CD4-positive, alpha-beta T cell treated with Interleukin-17A for 4 hours (primary cell): ENCODE measurements at places on chromosomes 12 and 14.

DNA sequence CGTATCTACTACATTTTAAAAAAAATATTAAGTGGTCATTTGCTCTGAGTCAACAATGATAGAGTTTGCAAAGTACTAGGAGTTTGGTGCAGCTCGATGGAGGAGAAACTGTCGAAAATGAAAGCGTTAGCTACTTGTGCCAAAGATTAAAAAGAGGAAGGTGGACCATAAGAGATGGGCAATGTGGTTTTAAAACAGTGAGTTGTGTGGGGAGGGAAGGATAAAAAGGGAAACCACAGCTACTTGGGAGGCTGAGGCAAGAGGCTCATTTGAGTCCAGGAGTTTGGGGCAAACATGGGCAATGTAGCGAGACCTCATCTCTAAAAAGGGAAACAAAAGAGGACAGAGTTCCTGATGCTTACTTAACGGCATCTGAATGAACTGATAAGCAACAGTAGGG is 18.2 kb upstream of the STRAP start:
- DNase-seq = no peak

DNA sequence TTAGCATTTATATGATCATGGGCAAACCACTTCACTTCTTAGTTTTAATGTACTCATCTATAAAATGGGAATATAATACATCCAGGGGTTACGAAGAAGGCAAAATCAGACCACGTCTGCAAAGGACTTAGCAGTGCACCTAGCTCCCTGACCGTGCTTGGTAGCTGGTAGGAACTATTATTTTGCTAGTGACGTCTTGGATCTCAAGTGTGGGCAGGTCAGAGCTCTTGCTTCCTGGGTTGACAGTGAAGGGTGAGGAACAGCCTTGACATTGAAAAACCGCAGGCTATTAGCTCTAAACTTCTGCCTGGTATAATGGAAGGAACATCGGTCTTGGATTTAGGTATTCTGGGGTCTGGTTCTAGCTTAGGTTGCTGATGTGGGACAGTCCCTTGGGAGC is 89.3 kb upstream of the MED13L start:
- DNase-seq = no peak

GRCh38 chr14:93928184-93929047 is 1.3 kb downstream of the FAM181A start:
- no peak for DNase-seq

DNA sequence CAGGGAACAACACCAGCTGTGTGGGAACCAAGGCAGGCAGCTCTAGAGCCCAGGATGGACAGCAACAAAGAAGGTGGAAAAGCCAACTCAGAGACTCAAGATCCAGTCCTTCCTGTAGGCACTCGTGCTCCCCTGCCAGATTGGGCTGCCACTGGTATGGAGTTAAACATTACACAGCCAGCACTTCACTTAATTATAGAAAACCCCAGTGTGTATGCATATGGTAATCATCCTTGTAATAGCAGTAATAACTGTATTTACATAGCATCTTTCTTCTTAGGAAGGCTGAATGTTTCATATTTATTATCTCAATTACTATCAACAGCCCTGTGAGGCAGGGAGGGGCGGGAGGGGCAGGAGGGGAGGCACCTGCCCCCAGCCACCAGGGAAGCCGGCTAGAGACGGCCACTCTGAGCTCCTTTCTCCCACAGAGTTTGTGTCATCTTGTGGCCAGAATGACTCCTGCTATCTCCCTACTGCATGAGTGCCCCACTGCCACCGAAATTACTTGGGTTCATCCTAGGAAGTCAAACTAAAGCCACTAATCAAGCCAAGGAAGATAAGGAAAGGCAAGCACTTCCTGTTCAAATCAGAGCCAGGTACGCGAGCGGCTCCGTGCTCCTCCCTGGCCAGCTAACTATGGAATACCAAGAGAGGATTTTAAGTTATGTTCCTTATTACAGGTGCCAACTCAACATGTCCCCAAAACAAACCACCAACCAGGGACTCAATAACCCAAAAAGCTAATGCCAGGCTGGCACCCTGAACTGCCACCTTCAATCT is 15.7 kb upstream of the RAB35 start:
- no peak for DNase-seq

DNA sequence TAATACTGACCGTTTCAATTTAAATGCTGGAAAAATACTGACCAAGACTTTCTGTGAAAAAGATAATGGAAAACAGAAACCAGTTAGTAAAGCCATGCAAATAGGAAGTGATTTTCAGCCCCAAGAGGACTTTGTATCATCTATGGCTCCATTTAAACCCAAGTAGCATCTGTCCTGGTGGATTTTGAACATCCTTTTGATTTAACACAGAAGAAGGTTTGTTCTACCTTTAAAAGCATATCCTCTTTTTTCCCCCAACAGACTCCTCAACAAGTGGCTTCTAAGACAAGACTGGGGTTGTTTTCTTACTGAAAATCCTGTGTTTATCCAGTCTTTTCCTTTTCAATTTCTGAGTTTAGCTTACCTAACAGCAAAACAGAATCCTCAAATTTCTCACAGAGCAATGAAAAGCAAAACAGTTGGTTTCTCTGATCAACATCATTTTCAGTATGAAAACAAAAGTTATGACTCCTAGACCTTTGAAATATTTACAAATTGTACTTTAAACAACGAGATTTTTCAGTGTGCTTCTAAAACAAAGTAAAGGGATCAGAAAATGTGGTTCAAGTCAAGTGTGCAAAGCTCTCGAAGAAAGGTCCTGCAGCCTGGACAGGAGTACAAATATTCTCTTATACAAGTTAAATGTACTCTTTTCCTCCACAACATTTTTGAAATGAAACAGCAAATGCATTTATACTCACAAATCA is 2.9 kb downstream of the PHLDA1 start:
- DNase-seq = no peak

DNA sequence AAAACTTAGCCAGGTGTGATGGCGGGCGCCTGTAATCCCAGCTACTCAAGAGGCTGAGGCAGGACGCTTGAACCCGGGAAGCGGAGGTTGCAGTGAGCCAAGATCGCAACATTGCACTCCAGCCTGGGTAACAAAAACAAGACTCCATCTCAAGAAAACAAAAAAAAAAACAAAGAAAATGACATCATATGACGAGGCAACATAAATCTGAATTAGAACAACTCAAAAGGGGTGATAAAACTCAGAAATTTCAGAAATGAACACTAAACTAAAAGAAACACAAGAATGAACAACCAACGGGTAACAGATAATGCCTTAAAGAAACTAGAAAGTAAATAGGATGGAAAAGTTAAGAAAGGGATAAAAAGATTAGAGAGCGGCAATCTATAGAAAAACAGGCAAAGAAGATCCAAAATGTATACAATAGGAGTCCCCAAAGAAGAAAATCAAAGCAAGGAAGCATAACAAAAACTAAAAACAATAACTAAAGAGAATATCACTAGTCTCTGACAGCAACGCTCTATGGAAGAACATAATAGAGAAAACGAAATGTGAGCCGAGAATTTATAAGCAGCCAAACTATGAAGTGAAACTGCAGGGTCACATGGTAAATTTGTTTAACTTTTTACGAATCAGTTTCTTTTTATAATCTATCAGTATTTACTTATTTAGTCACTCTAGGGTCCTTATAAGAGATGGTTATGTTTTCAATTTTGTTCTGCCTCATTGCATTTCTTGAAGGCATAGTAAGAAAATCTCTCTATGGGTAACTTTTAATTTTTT is 45.7 kb downstream of the SPPL3 start:
- no peak for DNase-seq

GRCh38 chr14:104596927-104597351 is 7.6 kb downstream of the TMEM179 start:
- DNase-seq = no peak

- no peak for DNase-seq
These were observed 5.8 kb downstream of the IGF1 start for GRCh38 chr12:102474438-102475064.

DNA sequence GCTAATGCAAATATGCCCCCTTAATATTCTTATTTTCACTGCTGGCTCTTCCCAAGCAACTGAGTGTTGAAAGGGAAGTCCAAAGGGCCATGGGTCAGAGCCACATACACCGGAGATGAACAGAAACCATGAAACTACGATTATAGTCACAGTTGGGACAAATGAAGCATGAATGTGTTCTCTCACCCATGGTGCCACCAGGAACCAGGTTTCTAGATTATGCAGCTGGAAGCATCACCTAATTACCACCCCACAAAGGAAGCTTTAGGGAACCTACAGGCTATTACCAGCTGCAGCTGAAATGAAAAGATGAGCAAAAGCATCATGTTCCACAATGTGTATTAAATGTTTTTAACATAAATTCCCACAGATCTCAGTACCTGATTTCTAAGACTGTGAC is 15.4 kb downstream of the TMTC1 start:
- no peak for DNase-seq

GRCh38 chr12:91109148-91109564 is 2.1 kb downstream of the LUM start:
- DNase-seq = peak; percentile 38

DNA sequence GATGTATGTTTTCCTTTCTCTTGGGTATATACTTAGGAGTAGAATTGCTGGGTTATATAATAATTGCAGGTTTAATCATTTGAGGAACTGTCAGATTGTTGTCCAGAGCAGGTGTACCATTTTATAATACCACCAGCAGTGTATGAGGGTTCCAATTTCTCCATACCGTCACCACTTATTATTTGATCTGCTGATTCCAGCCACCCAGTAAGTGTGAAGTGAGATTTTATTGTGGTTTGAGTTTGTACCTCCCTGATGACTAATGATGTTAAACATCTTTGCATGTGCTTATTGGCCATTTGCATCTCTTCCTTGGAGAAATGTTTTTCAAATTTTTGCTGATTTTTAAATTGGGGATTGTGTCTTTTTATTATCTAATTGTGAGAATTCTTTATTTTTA is 15.1 kb downstream of the NCKAP5L start:
- DNase-seq = no peak

DNA sequence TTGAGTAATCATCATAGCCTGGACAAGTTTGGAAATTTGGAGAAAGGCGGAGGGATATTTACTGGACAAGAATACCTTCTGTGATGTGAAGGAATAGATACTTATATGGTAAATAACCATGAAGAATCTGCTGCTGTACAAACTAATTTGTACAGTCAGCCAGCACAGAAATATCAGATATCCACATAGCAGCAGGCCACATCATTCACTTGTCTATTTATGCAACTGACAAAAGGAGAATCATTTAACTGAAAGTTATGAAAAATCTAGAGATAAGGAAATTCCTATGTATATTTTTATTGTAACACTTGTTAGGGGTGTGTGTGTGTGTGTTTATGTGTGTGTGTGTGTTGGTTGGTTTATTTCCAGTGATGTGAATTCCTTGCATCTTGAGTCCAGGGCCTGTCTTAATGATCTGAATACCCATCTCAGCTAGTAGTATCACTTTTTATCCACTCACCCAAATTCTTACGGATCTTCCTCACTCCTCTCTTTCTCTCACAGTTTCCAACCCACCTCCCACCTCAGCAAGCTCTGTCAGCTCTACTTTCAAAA is 10.5 kb upstream of the LRIG3 start:
- no peak for DNase-seq

DNA sequence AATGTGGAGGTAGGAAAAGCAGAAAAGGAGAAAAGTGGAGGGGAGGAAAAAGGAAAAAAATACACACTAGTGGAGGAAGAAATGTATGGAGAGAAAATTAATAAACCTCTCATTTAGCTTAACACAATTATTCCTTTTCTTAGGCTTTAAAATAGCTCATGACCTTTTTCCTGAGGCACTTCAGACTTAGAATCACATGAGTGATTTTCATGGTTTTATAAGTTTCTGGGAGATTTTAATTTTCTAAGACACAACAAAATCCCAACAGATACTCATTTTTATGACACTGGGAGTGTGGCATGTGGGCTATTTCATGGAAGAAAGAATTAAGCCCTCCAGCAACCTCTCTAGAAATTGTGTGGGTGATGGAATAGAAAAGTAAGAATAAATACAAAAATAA is 214.7 kb downstream of the CPNE8 start:
- no peak for DNase-seq

DNA sequence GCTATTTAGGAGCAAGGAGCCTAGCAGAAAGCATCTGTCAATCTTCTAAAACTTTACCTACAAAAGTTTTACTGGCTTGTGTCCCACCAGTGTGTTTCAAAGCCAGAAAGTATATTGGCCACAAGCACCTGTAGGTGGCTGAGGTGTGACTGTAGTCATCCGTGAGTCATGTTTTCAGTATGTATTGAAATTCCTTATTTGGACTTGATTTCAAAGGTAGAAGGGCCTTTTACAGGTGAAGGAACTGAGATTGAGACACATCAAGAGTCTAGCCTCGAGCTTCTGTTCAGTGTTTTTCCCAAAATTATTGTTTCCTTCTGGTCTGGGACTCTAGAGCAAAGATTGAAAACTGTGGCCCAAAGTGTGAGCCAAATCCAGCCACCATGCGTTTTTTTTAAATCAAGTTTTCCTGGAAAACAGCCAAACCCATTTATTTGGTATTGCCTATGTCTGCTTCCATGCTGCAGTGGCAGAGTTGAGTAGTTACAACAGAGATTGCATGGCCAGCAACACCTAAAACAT is 195.3 kb upstream of the BCL2L14 start:
- peak; percentile 35 for DNase-seq

GRCh38 chr12:9625019-9625418 is 17.3 kb upstream of the KLRB1 start:
- no peak for DNase-seq

DNA sequence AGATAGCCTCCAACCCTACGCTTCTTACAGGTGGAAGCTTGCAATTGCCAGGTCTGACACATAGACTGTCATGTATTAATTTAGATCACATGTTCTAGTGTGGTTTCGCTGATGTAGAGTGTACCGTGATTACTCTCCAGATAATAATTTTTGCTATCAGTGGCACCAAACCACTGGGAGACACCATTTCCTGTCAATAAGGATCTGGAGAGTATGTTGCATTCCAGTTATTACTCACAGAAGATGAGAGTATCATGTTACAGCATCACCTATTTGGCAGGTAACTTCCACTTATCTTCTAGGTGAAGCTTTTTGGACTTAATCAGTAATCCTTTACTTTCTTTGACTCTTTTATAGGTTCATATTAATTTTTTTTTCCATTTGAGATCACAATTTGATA is 147.2 kb downstream of the HELB start:
- DNase-seq = no peak
